NCI-H1436 (cell line): ENCODE measurements at places on chromosomes 3 and 15.

- no peak for DNase-seq
Observed at GRCh38 chr3:155394240-155394639, 100.8 kb upstream of the STRIT1 start.

GRCh38 chr15:85832394-85832793 lies 37.7 kb upstream of the KLHL25 start:
- no peak for DNase-seq

GRCh38 chr15:88243895-88244787 lies 12.4 kb downstream of the NTRK3 start:
- DNase-seq = no peak

DNA sequence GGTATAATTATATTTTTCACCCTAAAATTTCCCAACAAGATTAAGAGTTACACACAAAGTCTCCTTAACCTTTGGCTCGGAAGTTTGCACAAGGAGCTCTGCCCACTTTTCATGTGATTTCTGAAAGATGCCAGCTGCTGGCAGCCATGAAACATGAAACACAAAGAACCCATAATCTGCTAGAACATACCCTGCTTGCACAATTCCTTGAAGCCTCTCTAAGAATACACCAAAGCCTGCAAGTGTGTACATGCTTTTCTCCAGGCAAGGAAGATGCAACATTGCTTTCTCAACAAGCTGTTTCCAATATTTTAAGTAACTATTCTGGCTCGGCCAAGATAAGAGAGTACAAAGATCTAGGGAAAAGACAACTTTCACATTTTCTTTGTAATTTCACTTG lies 182.0 kb upstream of the WNT5A start:
- DNase-seq = no peak

- DNase-seq = no peak
Observed at GRCh38 chr3:28290863-28291300, 49.5 kb downstream of the CMC1 start.

GRCh38 chr3:69647081-69647480 lies 92.2 kb upstream of the MITF start:
- no peak for DNase-seq

- no peak for DNase-seq
Observed at GRCh38 chr3:12356175-12356574, 67.3 kb downstream of the PPARG start.

DNA sequence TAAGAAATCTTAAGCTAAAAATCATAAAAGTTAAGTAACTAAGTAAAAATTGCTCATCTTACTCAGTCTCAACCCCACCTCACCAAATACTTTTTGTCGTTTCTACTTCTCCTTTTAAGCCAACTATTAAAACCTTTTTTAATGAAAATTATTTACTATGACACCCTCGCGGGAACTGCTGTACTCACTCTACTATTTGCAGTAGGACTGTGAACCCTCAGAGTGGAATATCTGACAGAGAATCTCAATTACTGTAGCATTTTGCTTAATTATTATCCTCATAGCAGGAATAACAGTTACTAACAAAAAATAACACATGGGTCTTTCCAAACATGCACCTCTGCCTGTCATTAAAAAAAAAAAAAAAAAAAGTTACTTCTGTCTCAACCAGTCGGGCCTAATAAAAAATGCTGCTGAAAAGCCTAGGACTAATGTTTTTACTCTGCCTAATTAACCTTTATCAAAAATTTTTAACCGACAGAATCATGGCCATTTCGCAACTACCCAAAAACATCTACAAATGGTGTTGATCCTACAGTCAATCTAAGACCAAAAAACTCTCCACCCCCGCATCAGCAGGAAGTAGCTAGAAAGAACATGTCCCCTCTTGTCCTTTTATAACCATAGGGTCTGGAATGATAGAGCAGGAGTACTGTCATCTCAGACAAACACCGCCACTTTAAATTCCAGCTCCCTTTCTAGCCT lies 10.2 kb downstream of the ALDH1L1 start:
- DNase-seq = no peak

GRCh38 chr3:47456984-47457383 lies 18.8 kb downstream of the SCAP start:
- DNase-seq = no peak

GRCh38 chr15:97141871-97142270 lies 811.4 kb downstream of the NR2F2 start:
- DNase-seq = no peak

DNA sequence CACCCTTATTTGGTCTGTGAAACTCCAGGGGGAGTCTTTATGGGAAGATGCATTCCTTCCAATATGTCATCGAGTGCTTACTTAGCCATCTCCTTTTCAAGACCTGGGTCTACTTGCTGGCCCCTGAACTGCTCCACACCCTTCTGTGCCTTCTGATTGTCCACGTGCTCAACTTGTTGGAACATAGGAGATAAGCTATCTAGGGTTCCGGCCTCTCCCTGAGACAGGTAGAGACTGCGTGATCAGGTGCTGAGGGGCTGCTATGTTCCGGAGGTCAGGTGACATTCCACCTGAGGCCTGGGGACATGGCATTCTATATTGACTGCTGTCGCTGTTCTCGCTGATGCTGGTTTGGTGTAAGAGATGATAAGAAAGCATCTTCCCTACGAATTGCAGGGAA lies 65.6 kb downstream of the ATP1B3 start:
- DNase-seq = no peak

GRCh38 chr3:58591517-58592510 lies 14.6 kb upstream of the FAM107A start:
- no peak for DNase-seq

DNA sequence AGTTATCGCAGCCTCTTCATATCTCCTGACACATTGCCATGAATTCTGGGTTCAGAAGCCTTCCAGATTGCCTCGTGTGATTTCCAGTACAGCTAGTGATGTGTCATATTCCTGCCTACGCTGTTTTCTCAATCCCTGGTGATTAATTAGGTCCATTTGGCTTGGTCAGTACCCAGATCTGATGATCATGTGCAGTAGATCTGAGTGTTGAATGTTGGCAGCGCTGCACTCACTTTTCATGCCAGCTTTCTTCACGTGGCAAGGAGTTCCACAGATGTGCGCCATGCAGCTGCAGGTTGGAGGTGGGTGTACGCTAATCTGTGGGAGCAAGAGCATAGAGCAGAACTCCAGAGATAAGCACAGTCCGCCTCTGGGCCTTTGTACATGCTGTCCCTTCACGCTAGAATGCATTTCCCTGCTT lies 86.9 kb upstream of the COL6A5 start:
- DNase-seq = no peak

- DNase-seq = no peak
Observed at GRCh38 chr3:13393427-13394360, 26.4 kb downstream of the NUP210 start.

DNA sequence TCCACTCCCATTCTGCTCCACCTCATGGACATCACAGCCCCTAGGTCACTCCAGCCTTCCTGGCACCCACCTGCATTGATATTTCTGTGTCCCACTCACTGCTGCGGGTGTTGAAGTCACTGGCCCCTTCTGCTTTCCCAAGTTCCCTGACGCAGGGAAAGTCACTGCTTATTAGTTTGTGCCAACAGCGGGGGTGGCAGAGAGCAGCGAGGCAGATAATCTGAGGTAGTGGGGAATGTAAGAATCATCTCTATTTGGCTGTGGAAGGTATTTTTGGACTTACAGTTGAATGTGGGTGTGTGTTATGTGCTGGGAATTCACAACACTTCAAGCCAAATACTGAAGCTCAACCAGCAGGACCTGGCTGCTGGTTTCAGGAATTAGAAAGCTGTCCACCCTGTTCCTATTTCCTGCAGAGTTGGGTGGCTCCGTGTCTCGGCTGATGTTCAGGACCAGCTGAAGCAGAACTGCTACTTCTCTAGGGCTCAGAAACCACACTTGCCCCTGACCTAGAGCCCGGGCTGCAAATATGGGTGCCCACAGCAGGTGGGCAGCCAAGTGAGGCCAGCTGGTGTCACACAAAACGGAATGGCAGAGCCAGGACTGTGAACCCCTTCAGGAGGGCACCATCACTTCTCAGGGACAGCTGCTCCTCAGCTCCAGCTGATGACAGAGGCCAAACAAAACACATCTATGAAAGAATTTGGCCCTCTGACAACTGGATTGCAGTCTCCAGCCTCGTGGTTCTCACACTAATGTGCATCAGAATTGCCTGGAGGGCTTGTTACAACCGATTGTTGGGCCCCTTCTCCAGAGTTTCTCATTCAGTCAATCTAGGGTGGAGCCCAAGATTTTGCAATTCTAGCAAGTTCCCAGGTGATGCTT lies 57.7 kb downstream of the SEMA5B start:
- no peak for DNase-seq

- no peak for DNase-seq
Observed at GRCh38 chr15:70483513-70483912, 279.8 kb downstream of the UACA start.

- no peak for DNase-seq
Observed at GRCh38 chr15:69751566-69751965, 298.9 kb downstream of the RPLP1 start.

DNA sequence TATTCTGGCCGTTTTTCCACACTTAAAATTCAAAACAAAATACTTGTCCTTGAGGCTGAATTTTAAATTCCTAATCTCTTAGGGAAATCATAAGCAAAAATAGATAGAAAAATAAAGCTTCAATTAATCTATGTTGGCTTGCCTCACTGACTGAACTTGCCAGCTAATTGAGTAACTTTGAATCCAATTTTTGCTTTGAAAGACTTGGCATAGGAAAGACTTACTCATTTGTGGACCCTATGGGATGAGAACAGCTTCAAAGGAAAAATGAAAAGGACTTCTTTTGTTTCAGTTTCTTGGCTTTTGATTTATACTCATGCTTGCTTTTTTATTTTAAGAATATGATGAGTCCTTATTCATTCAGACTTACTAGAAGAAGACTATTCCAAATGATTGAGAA lies 370.7 kb upstream of the RARB start:
- DNase-seq = no peak

DNA sequence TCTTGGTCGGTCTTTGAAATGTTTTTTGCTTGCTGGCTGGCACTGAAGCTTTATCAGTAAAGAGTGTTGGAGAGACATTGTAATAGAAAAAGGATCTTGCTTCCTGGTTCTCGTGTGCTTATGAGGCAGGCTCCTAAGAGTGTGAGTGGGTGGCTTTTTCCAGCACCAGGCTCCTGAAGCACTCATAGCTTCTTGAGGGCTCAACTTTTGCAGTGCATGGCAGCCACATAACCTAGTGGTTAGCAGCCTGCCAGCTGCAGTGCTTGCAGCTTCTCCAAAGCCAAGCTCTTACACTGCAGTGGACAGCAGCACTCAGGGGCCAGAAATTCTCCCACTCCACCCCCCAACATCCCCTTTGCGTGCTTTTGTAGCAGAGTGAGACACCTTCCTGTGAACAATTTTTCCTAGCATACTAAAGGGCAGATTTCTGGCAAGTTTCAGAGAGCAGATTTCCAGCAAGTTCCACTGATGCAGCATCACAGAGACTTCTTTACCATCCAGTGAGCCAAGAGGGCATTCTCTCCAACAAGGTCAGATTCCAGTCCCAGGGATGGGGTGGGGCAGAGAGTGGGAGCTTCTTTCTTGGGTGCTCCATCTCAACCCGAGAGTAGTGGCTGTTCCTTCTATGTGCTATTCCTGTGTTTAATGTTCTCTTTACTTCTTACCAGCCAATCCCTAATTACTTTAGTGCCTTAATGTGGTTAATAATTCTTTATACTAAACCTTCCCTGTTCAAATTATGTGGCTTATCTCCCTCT lies 15.8 kb upstream of the ARHGEF26 start:
- no peak for DNase-seq

- no peak for DNase-seq
Observed at GRCh38 chr15:58556028-58556361, 124.2 kb downstream of the LIPC start.

DNA sequence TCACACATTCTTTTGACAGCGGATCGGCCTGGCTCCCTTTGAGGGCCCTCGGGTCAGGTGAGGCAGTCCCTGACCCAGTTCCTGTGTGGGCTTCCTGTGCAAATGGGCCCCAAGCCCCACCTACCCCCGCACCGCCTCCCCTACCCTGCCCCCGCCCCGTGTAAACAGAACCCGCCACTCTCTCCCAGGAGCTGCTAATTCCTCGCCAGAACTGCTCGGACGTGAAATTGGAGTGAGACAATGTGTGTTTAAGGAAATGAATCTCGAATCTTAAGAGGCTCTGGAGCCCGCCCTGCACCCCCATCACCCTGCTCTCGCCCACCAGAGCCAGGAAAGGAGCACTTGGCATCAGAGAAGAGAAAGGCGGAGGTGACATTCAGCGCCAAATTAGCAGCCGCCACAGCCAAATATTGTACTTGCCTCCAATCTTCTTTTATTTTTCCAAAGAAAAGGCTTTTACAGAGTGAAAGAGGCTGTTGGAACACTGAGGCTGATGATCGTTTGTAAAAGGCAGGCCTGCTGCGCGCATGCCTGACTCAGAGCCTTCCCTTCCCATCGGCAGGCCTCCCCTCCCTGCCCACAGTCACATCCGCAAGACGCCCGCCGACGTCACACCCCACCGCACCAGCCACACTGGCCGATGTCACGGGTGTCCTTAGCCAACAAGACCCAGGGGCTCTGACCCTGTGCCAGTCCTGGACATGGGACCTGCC lies 53.1 kb downstream of the CACNA2D2 start:
- peak; percentile 46 for DNase-seq

DNA sequence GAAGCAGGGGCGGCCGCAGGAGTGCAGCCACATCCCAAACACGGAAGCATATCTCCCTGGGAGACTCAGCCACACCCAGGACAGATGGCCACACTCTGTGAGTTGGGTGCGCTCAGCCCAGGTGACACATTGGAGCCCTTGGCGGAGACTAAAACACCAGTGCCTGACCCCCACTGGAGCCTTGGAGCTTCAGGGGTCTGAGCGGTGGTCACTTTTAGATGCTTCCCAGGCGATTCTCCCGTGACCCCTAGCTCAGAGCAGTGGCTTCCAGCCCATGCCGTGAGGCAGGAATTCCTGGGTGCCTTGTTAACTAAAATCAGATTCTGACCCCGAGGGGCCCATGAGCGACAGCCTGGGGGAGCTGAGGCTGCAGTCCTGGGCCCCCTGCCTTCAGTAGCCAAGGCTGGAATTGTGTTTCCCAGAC lies 54.5 kb downstream of the PLXNA1 start:
- no peak for DNase-seq

DNA sequence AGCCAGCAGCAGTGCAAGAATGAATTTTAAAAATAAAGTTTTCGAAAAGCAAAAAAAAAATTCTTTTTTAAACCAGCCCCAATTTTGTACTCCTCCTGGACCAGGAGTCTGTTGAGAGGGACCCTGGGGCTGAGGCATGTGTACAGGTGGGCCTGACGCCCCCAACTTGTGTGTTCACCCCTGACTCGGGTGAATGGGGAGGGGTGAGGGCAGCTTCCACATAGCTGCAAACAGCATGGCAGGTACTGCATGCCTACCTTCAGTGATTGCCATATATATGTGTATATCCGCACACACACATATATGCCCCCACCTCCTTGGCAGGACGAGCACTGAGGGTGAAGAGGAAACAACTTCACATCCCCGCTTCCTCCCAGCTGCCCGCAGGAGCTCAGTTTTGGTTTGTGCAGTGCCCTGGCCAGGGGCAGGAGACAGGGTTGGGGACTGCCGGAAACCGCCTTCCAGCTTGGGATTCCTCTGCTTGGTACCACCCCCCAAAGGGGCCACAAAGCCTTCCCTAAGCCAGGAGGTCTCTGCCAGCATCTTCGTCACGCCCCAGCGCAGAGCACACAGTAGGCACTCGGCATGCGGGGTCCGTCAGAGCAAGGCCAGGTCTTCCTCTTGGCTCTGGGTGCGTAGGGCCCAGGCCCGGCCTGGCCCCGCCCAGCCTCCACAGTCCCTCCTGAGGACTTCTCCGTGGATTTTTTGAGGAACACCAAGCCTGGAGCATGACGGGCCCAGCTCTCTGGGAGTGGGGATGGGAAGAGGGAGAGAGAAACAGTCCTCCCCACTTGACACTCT lies 61.8 kb upstream of the RPL32 start:
- no peak for DNase-seq

- DNase-seq = no peak
Observed at GRCh38 chr3:37198547-37198946, 24.2 kb upstream of the LRRFIP2 start.
